Karpas-422 (cell line): ENCODE measurements at places on chromosomes 6 and 20. TPM values are rescaled to one million over a fixed set of nuclear protein-coding genes. Genes with fewer than 3 reads are reported as not detected.

The ABHD16B gene
- total RNA-seq: not detected in 2 replicates

The SLC35D3 gene
- not detected in 2 replicates for total RNA-seq

The C6orf58 gene
- not detected in 2 replicates for total RNA-seq

The TAB2 gene
- 8.3 and 23.4 TPM in 2 replicates for total RNA-seq

GRCh38 chr20:56896447-56896846, 267.3 kb downstream of the TFAP2C start:
- no peak for DNase-seq

DNA sequence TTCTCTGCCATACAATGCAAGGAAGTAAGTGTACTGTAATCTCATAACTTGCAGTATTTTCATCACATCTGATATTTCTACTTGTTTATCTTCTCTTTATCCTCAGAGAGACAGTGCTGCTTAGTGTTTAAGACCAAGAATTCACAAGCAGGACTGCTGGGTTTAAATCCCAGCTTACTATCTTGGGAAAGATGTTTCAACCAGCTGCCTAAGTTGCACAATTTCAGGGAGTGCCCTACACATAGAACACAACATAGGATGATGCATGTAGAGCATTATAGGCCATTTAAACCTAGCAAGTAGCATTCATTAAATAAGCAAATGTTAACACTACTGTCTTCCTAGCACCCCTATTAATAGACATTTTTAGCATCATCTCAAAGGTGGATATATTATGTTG, 205.2 kb upstream of the CEP162 start:
- DNase-seq: no peak

DNA sequence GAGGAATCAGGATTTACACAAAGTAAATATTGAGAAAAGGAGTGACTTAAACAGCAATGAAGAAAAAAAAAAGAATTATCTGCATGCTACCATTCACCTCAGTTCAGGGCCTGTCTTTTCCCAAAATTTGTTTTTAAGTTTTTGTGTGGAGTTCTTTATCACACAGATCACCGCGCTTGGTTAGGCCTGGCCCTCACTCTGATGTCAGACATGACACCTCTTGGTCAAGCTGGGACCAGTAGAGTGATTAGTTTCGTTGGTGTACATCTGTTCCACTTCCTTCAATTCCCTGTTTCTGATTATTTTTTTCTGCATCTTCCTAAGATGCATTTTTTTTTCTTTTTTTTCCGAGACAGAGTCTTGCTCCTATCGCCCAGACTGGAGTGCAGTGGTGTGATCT, 34.9 kb upstream of the HIVEP1 start:
- DNase-seq: no peak
